Femur (tissue), 1 donor: ENCODE measurements at places on chromosomes 12 and 14.

GRCh38 chr12:84842406-84843013 is 70.1 kb downstream of the SLC6A15 start:
- no peak for DNase-seq

GRCh38 chr12:114774197-114774596 is 90.2 kb upstream of the TBX3 start:
- DNase-seq, result no peak

DNA sequence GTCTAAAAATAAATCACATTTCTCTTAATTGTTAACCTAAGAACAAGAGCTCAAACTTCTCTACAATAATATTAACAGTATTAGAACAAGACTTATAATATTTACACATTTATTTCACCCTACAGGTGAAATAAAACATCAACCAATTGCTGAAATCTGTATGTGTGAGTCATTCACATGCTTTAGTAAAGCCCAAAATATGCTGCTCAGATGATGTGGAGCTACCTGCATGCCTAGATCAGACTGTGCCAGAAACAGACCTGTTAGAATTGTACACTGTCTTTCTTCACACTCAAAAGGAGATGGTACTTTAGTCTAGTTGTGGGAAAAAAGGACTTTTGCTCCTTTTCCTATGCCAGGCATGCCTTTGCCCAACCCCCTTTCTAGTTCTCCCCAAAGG is 54.7 kb downstream of the RPS6KA5 start:
- no peak for DNase-seq

DNA sequence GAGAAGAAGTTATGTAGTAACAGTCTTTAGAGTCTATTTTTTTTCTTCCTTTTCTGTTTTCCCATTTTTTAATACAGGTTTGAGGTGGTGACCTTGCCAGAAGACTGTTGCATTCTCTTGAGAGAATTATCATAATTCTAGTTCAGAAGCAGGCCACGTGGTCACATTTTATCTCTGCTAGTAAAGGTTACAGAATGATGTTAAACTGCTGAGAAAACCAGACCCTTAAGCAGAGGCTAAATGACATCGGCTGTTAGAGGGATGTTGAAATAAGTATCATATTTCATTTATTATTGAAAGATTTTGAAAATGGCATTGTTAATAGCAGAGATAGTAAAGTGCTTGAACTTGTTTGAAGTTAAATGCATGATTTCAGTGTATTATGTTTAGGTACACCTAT is 49.2 kb downstream of the BRMS1L start:
- DNase-seq, result no peak
